ENCODE measurements at places on chromosomes 11 and 22. TPM values are rescaled to one million over a fixed set of nuclear protein-coding genes. Genes with fewer than 3 reads are reported as not detected.
A peak's percentile ranks its signal among the peaks of the same experiment; 100 is the strongest.

SIAE gene
- 17.4 TPM for total RNA-seq

HBE1 gene
- 0.29 TPM for total RNA-seq

TRIOBP gene
- total RNA-seq, result 16.1 TPM

DNA sequence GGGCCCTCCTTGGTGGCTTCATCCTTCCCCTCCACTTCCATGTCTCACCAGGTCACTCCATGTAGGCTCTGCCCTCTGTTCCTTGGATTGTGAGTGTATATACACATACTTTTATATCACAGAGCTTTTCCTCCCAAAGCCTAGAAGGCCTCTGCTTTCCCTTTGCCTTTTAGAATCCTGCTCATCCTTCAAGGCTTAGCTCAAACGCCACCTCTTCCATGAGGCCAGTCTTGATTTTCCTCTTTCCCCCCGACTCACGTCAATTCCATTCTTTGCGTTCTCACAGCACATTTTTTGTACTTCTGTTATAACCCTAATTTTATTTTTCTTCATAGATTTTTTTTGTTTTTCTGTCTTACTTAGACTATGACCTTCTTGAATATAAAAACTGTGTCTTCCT lies 3.8 kb downstream of the ABCG4 start:
- DNase-seq, result no peak

- DNase-seq, result no peak
Measured at GRCh38 chr11:2570211-2570811, 125.5 kb downstream of the KCNQ1 start.

PKP3 gene
- 27.0 TPM for total RNA-seq

PRRG4 gene
- total RNA-seq, result 0.64 TPM

XKR3 gene
- not detected for total RNA-seq

GRCh38 chr11:122202161-122202950 lies 86.3 kb upstream of the BLID start:
- DNase-seq, result no peak

TMEM191C gene
- 2.4 TPM for total RNA-seq

DNA sequence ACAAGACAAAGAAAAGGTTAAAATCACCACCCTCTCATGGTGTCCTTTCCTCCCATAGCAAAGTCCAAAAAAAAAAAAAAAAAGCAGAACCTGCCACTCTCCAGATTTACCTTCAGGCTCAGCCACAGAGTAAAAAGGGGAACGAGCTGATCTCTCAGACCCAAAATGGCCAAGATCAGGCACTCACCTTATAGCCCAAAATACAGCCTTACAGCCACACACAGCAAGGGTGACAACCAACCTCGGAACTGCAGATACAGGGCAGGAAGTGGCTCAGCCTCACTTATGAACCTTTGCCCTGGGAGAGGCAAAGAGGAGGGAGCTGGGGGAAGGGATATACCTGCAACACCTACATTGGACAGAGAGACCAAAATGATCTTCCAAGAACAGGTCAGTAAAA lies 4.5 kb downstream of the FHIP1B start:
- DNase-seq, result no peak

- DNase-seq, result no peak
Measured at GRCh38 chr11:34278693-34279297, 79.0 kb downstream of the ABTB2 start.

DNA sequence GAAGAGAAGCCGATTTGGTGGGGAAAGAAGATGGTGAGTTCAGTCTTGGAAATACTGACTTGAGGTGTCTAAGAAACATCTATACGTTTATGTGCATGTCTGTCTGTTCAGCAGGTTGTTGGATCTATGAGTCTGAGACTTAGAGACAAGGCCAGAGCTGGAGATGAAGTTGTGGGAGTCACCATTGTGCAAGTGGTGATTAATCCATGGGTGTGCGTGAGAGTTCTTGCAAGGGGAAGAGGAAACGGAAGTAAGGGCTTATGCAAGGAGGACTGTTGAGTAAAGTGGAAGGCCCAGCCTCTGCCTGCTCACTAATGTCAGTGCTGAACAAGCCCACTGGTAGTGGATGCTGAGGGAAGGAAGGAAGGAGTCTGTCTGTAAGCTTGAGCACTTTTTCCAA lies 9.7 kb downstream of the TMEM45B start:
- DNase-seq, result peak; percentile 30

OR52I2 gene
- total RNA-seq, result not detected

TH gene
- not detected for total RNA-seq

DNA sequence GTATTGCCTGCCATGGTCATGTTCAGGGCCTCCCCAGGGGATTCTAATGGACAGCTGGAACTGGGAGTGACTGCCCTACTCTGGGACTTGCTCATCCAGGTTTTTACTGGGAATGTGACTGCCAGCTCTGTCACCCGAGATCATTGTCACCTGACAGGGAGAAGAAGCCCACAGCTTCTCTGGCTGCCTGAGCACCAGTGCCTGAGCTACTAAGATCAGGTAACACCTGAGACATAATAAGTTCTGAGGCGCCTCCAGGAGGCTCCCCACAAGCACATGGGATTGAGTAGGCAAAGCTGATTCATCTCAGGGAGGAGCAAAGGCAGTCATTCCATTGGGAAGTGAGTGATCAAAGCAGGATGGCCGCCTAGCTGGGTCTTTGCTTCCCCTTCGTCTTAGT lies 84.2 kb upstream of the GALNT18 start:
- DNase-seq, result no peak

- no peak for DNase-seq
Measured at GRCh38 chr11:122733318-122733717, 77.8 kb downstream of the UBASH3B start.

MAPK8IP2 gene
- total RNA-seq, result 0.06 TPM

DNA sequence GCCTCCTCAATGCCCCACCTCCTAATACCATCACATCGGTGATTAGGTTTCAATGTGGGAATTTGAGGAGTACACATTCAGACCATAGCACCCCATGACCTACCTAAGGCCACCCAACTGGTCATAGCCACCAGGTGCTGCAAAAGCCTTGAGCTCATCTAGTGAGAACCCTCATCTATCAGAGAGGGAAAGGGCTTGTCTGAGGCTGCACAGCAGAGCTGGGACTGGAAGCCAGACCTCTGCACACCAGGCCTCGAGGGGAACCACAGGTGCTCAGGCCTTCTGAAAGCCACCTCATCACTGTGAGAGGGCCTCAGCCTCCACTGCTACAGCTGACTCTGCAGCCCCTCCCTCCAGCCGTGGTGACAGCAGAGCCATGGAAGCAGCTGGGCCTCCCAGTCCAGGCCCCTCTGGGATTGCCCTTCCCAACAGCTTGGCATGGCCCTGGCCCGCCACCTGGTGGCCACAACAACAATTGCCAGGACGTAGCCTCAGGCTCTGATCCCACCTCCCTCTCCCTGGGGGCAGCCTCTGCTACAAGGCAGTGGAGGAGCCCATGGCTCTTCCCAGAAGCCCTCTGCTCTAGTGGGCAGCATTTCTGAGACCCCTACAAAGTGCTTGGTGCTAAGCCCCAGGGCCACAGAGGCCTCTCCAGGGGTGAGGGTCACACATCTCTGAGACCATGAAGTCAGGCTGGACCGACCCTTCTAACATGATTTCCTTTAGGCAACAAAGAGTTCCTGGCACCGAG lies 41.0 kb upstream of the PRDM11 start:
- DNase-seq, result peak; percentile 38

DNA sequence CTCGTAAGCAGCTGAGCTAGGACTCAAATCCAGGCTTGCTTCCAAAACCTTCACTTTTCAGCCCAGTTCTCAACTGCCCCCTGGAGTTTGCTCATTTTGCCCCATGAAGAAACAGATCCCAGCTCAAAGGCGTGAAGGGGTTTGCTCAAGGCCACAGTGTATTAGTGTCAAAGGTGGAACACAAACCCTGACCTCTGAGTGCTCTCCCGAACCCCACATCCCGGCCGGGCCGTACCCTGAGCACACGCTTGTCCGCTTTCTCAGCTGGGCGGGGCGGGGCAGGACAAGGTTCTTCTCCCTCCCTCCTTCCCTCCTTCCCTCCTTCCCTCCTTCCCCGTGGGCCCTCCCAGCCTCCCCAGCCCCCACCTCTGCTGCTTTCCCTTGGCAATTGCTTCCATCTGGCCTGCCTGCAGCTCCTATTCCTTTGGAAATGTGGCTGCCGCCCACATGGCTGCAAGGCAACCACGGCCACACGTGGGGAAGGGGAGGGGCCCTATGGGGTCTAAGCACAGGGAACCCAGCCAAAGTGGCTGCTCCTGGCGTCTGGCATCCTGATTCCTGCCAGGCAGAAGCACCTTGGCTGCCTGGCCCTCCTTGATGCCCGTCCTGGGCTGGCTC lies 4.1 kb downstream of the ST3GAL4 start:
- no peak for DNase-seq

All from NCI-H460 (cell line).